ENCODE measurements at places on chromosomes 11 and 22.

DNA sequence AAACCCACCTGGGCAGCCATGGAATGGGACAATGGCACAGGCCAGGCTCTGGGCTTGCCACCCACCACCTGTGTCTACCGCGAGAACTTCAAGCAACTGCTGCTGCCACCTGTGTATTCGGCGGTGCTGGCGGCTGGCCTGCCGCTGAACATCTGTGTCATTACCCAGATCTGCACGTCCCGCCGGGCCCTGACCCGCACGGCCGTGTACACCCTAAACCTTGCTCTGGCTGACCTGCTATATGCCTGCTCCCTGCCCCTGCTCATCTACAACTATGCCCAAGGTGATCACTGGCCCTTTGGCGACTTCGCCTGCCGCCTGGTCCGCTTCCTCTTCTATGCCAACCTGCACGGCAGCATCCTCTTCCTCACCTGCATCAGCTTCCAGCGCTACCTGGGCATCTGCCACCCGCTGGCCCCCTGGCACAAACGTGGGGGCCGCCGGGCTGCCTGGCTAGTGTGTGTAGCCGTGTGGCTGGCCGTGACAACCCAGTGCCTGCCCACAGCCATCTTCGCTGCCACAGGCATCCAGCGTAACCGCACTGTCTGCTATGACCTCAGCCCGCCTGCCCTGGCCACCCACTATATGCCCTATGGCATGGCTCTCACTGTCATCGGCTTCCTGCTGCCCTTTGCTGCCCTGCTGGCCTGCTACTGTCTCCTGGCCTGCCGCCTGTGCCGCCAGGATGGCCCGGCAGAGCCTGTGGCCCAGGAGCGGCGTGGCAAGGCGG lies 11.4 kb upstream of the ARHGEF17 start:
- H3K4me1 ChIP-seq = no peaks in the 10 kb centered on the region
- no peak for DNase-seq
- H3K36me3 ChIP-seq = no peaks in the 10 kb centered on the region
- H3K27ac ChIP-seq = no peak overlapping the region

DNA sequence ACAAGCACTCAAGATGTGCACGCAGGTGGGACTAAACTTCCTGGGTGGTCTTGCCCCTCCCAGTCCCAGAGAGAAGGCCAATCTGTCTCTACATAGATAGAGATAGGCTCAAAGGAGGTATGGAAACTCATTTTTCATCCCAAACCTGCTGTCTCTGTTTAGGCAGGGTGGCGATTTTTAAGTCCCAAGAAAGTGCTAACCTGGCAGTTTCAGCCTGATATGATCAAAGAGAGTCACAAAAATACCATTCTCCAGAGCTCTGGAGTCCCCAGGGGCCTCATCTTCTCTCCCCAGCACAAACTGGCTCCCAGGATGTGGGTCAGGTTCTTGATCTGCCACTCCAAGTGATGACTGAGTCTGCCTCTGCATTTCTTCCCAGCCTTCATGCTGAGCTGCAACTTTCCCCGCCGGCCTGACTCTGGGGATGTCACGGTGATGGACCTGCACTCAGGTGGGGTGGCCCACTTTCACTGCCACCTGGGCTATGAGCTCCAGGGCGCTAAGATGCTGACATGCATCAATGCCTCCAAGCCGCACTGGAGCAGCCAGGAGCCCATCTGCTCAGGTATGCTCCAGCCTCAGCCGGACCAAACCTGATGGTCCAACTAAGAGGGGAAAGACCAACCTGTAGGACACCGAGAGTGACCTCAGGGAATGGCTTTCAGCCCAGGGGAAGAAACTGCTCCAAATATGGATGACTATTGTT lies 129.5 kb downstream of the SEZ6L start:
- H3K27ac ChIP-seq = no peak overlapping the region
- no peak overlapping the region for H3K4me3 ChIP-seq
- DNase-seq = no peak
- H3K36me3 ChIP-seq = no peaks in the 10 kb centered on the region
- H3K27me3 ChIP-seq = peaks cover 13% of the 10 kb centered on the region
- peaks cover 16% of the 10 kb centered on the region for H3K4me1 ChIP-seq

DNA sequence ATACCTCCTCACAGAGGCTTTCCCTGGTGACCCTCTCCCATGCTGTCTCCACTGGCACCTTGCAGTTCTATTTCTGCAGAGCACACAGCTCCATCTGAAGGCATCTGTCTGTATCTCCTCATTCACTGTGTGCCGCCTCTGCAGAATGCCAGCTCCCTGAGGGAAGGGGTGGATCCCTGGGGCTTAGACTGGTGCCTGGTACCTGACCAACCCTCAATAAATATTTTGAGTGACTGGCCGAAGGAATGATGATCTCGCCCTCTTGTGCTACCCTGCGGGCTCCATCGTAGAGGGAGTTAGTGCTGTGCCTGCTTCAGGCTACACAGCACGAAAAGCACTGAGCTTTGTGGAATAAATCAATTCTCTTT lies 1.6 kb downstream of the CBX7 start:
- peak overlapping the region; percentile 70 for H3K4me3 ChIP-seq
- H3K27ac ChIP-seq = peak overlapping the region; percentile 68
- H3K4me1 ChIP-seq = peaks cover 39% of the 10 kb centered on the region
- no peak for DNase-seq
- H3K27me3 ChIP-seq = peaks cover 31% of the 10 kb centered on the region

GRCh38 chr11:103987629-103988594 lies 48.5 kb upstream of the DDI1 start:
- H3K27me3 ChIP-seq = no peaks in the 10 kb centered on the region
- no peaks in the 10 kb centered on the region for H3K4me1 ChIP-seq
- H3K4me3 ChIP-seq = no peak overlapping the region
- H3K36me3 ChIP-seq = no peaks in the 10 kb centered on the region

DNA sequence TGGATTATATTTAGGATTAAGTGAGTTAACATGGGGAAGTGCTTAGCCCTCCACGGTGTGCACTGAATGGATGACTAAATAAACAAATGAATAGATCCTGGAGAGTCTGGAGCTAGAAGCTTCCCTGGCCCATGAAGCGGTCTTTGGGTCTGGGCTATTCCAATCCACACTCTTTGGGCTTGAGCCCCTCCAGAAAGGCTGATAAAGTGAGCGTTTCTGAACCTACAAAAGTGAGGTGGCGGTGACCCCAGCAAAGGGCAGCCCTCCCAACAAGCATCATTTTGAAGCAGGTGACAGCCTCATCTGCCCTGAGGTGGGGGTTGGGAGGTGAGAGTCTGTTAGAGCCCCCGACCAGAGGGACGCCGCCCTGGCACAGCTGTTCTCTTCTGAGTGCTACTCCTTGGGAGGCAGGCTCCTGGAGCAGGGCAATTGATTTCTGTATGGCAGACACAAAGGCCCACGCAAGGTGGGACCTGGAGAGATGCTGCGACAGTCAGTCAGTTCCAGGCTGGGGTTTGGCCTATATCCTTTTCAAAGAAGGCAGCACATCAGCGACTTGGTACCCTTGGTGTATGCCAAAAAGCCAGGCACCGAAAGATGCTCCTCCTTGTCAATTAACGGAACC lies 157.8 kb downstream of the CACNA1I start:
- no peak for DNase-seq
- H3K27me3 ChIP-seq = peaks cover 54% of the 10 kb centered on the region
- no peaks in the 10 kb centered on the region for H3K36me3 ChIP-seq
- peaks cover under 1% of the 10 kb centered on the region for H3K4me1 ChIP-seq
- H3K4me3 ChIP-seq = no peak overlapping the region

GRCh38 chr11:133172349-133172748 lies 360.0 kb downstream of the OPCML start:
- H3K27me3 ChIP-seq = no peaks in the 10 kb centered on the region
- no peaks in the 10 kb centered on the region for H3K36me3 ChIP-seq
- H3K27ac ChIP-seq = no peak overlapping the region
- DNase-seq = no peak
- H3K4me1 ChIP-seq = no peaks in the 10 kb centered on the region

DNA sequence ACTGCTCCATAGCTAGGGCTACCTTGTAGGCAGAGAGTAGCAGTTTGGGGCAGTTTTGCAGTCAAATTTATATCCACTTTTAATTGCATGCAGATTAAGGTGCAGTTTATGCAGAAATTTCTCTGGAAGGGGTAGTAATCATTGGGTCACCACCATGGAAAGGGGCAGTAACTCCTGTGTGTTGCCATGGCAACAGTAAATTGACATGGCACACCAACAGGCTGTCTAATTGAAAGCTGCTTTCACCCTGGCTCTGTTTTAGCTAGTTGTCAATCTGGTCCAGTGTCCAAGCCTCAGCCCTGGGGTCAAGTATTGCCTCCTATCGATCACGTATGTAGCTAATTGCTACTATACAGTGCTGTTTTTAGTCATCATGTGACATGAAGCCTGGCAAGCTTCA lies 786.1 kb upstream of the CNTN5 start:
- DNase-seq = no peak
- no peaks in the 10 kb centered on the region for H3K4me1 ChIP-seq
- H3K36me3 ChIP-seq = no peaks in the 10 kb centered on the region
- no peak overlapping the region for H3K27ac ChIP-seq
- no peaks in the 10 kb centered on the region for H3K27me3 ChIP-seq

DNA sequence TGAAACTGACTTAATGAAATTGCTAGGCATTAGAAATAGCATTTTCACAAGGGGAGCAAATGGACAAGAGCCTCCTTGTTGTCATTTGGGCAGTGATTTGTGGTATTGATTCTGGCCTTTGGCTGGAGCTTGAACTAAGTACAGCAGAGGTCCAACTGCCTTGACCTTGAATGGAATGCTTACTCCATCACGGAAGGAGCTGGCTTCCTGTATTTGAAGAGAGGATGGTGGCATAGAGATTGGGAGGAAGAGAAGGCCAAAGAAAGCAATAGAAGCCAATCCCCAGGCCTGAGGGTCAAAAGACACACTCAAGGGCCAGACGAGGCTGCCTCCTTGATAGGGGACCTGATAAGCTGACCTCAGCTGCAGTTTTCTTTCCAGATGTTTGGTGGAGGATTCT lies 126.6 kb upstream of the MPPED2 start:
- no peak overlapping the region for H3K27ac ChIP-seq
- H3K27me3 ChIP-seq = no peaks in the 10 kb centered on the region
- no peak overlapping the region for H3K4me3 ChIP-seq
- DNase-seq = no peak
- no peaks in the 10 kb centered on the region for H3K4me1 ChIP-seq
- no peaks in the 10 kb centered on the region for H3K36me3 ChIP-seq

DNA sequence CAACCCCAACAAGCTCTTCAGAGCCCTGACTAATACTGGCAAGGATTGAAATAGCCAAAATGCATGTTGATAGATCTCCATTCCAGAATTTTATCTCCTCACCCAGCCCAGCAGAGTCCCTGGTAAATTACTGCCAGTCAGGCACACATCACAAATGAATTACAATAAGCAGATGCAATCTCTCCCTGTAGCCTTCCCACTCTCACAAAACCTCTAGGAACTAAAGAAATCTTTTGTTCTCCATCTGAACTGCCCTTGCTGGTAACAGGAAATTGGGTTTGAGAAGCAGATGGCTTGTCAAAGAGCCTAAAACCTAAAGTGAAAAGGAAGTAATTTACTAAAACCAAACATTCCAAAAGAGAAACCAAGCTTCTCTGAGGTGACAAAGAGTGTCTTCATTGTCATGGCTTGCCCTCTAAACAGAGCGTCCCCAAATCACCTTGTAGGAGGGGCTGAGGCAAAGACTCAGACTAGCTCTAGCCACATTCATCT lies 59.5 kb downstream of the FAM168A start:
- H3K27ac ChIP-seq = peak overlapping the region; percentile 89
- no peaks in the 10 kb centered on the region for H3K27me3 ChIP-seq
- H3K36me3 ChIP-seq = peaks cover 2% of the 10 kb centered on the region
- peak; percentile 47 for DNase-seq
- peaks cover 27% of the 10 kb centered on the region for H3K4me1 ChIP-seq
- no peak overlapping the region for H3K4me3 ChIP-seq

- no peak overlapping the region for H3K27ac ChIP-seq
- H3K4me1 ChIP-seq = no peaks in the 10 kb centered on the region
- no peaks in the 10 kb centered on the region for H3K36me3 ChIP-seq
- DNase-seq = no peak
Measured at GRCh38 chr11:113019711-113020110, 58.5 kb downstream of the NCAM1 start.

GRCh38 chr11:44952500-44953260 lies 2.0 kb upstream of the TP53I11 start:
- no peak for DNase-seq
- no peak overlapping the region for H3K27ac ChIP-seq
- no peak overlapping the region for H3K4me3 ChIP-seq
- peaks cover 53% of the 10 kb centered on the region for H3K27me3 ChIP-seq
- H3K36me3 ChIP-seq = no peaks in the 10 kb centered on the region
- H3K4me1 ChIP-seq = peaks cover 5% of the 10 kb centered on the region

GRCh38 chr11:133918608-133919260 lies 38.0 kb downstream of the IGSF9B start:
- peaks cover 36% of the 10 kb centered on the region for H3K36me3 ChIP-seq
- H3K4me3 ChIP-seq = peak overlapping the region; percentile 57
- peaks cover 23% of the 10 kb centered on the region for H3K4me1 ChIP-seq
- DNase-seq = peak; percentile 40

- H3K27ac ChIP-seq = peak overlapping the region; percentile 83
- H3K36me3 ChIP-seq = peaks cover 9% of the 10 kb centered on the region
- DNase-seq = no peak
- H3K4me1 ChIP-seq = peaks cover 57% of the 10 kb centered on the region
Measured at GRCh38 chr11:47863189-47863897, 15.2 kb upstream of the NUP160 start.

DNA sequence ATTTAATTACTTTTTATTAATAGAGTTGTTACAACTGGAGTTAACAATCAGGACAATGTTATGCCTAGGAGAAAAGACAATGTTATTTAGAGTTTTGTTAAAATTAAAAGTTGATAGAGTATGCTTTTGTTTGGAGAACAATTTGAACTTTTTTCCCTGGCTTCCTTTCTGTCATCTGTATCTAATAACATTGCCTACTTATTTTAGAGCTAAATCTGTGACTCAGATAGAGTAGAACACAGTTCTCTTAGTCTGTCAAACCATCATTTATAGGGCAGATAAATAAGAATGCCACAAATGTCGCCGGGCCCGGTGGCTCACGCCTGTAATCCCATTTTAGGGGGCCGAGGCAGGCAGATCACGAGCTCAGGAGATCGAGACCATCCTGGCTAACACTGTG lies 28.9 kb upstream of the YAP1 start:
- no peaks in the 10 kb centered on the region for H3K4me1 ChIP-seq
- H3K27ac ChIP-seq = no peak overlapping the region
- H3K4me3 ChIP-seq = no peak overlapping the region
- no peak for DNase-seq
- no peaks in the 10 kb centered on the region for H3K36me3 ChIP-seq
- H3K27me3 ChIP-seq = no peaks in the 10 kb centered on the region

DNA sequence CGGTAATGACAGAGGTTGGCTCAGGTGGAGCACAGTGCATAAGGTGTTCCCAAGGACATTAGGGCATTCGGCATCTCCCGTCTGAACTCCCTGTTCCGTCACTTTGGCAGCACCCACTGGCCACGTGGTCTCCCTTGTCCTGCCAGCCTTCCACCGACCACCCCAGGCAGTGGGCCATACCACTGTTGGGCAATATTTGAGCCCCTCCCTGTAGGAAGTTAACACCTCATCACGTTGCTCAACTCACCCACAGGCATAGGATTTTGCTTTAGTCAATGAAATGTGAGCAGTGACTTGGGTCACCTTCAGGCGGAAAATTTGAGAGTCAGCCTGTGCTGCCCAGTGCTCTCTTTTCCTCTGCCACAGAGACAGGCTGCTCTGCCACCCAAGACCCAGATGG lies 44.0 kb downstream of the SERPINH1 start:
- H3K4me1 ChIP-seq = no peaks in the 10 kb centered on the region
- no peak overlapping the region for H3K27ac ChIP-seq
- no peaks in the 10 kb centered on the region for H3K36me3 ChIP-seq
- DNase-seq = no peak

Measured in activated naive CD4-positive, alpha-beta T cell treated with anti-CD3 and anti-CD28 coated beads, Interleukin-2, amount 10 ng/mL, durations not matched to agents 7 days and 5 days (primary cell).